ENCODE measurements at places on chromosomes 1 and 21.
A peak's percentile ranks its signal among the peaks of the same experiment; 100 is the strongest.

DNA sequence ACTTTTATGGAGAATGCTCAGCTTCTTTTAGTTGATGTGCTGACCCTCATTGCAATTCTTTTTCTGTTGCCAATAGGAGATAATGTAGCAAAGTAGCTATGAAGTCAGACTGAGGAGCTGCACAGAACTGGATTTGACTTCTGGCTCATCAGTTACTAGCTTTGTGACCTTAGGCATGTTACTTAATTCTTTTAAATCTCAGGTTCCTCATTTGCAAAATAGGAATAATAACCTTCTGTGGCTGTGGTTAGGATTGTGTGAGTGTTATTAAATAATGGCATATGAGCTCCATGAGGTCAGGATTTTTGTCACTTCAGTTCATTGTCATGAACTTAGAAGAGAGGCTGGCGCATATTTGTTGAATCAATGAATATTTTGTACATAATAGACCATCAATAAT, 237.6 kb upstream of the SGIP1 start:
- DNase-seq: no peak

DNA sequence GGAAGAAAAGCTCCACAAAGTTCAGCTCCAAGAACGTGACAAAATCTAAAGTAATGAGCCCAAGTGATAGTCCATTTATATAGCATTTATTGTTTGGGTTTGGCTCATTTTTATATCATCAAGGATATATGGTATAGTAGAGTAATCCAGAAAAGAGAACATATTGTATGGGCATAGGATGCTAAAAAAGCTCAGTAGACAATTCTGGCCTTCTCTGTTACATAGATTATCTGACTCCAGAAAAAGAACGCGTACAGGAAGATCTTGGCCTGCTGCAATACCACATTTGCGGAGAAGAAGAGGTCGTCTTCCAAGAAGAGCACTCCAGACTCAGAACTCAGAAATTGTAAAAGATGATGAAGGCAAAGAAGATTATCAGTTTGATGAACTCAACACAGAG, 43.8 kb downstream of the TMED5 start:
- no peak for DNase-seq

GRCh38 chr1:35931446-35932157, 697 bp downstream of the AGO3 start:
- DNase-seq: no peak

DNA sequence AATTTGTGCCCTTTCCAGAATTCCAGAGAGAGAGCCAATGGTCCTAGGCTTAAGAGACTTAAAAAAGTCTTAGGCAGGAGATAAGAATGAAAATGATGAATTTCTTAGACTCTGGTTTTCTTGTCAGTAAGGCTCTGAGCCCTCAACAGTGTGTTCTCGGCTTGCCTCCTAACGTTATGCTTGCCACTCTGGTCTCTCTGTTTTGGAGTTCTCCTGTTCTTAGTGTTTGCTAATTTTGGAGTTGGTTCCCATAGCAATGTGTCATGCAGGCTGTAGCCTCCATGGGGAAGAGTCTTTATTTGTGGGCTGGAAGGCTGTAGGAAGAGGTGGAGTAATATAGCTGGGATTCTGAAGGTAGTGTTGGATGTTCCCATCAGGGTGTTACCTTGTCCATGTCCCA, 19.9 kb downstream of the TBX19 start:
- DNase-seq: no peak

GRCh38 chr1:154178013-154178412, 13.9 kb downstream of the TPM3 start:
- no peak for DNase-seq

DNA sequence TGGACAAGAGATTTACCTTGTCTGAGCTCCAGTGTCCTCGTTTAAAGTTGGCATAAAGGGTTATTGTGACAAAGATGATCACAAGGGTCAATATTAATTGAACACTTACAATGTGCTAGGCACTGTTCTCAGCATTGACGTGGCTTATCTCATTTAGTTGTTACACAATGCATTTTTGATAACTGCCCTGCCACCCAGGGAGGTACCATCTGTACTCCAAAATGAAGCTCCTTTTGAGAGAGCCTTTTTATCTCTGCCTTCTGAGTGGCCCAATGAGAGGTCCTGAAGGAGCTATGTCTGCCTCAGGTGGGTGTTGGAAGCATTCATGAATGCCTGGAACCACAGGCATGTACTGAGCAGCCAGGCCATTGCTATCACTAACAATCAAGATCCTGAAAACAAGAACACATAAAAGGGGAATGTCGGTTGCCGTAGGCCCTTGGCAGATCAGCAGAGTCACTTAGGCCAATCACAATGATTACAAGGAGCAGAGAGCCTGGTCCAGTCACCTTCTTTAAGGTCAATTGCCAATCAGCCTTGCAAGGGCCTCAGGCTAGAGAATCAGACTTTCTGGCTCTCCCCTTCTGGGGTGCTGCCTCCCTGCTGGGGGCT, 78.5 kb downstream of the NMNAT2 start:
- no peak for DNase-seq

DNA sequence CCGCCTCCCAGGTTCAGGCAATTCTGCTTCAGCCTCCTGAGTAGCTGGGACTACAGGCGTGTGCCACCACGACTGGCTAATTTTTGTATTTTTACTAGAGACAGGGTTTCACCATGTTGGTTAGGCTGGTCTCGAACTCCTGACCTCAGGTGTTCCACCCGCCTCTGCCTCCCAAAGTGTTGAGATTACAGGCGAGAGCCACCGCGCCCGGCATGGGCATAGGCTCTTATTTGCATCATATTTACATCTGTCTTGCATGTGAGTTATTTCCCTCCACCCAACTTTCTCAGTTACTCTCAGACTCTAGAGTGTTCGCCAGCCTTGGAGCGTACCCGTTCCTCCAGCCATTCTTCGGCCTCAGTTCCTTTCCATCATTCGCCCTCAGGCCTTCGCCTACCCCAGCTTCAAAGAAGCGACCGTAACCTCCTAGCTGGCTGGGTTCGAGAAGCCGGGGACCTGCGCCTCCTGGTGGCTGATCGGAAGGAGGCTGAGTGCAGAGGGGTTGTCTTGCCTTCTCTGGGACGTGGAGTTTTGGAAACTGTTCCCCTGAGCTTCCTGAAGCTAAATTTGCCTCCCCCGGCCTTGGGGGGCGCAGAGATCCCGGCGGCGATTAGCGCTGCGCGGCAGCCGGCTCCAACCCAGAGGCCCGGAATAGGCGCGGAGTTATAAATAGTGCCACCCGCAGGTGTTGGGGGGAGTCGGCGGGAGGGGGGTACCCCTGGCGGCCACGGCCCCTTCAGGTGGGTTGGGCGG, 3.6 kb upstream of the ZBTB7B start:
- peak; percentile 84 for DNase-seq

DNA sequence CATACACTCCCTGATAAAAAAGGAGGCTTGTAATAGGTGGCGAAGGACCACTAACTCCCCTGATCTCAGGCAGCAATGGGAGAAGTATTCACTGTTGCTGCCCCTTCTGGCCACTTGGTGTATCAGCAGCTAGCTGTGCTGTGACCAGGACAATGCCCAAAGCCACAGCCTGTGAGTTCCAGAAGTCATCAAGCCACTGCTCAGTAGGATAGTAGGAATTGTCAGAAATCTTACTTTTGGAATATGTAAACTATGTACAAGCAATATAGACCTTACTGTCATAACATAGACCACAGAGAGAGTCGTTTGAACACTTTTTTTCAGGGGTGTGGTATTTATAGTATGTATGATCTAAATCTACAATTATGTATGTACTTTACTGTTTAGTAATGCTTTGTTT, 248.3 kb upstream of the CAMK1G start:
- DNase-seq: no peak

GRCh38 chr1:216961516-216961915, 238.3 kb upstream of the ESRRG start:
- DNase-seq: no peak

DNA sequence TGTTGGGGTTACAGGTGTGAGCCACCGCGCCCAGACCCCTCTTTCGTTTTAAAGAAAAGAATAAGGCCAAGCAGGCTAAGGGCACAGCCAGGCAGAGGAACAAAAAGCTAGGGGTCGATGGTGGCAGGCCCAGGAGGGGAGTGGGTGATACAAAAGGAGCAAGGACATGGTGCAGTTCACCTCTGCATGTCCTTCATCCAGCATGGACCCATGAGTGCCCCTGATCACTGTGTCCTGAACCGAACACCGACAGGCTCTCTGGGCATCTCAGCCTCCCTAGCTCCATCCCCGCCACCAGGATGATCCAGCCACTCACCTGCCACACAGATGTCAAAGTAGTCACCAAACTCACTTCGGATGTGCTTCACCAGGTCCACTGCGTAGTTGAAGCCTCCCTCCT, 5.9 kb downstream of the MTHFR start:
- no peak for DNase-seq

DNA sequence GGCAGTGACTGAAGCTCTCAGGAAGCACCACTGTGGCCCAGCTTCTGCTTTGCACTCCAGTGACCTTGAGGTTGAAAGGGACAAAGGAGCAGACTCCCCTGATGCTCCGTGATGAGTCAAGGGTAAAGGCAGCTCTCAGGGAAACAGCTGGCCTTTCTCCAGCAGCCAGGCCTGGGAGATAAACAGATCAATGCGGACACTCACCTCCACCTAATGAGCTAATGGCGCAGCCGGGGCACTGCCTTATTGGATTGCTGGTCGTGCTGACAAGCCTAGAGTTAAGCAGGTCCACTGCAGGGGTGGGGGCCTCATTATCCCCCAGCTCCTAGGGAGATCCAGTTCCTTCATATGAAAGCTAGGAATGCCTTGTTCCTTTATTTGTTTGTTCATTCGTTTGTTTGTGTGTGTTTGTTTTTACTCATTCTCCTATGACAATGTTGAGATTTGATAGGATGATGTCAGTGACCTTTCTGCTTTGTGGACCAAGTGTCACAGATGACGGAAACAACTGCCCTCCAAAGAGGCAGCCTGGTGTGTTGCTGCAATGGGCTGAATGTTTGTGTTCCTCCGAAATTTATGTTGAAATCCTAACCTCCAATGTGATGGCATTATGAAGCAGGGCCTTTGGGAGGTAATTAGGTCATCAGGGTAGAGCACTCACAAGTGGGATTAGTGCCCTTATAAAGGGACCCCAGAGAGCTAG, 141.4 kb upstream of the BEND5 start:
- DNase-seq: no peak

GRCh38 chr1:183652547-183653461, at the start of gene APOBEC4:
APOBEC4 (minus strand) TSS chr1:183653316; CDS start chr1:183648781, 4,535 bp downstream.
- no peak for DNase-seq

DNA sequence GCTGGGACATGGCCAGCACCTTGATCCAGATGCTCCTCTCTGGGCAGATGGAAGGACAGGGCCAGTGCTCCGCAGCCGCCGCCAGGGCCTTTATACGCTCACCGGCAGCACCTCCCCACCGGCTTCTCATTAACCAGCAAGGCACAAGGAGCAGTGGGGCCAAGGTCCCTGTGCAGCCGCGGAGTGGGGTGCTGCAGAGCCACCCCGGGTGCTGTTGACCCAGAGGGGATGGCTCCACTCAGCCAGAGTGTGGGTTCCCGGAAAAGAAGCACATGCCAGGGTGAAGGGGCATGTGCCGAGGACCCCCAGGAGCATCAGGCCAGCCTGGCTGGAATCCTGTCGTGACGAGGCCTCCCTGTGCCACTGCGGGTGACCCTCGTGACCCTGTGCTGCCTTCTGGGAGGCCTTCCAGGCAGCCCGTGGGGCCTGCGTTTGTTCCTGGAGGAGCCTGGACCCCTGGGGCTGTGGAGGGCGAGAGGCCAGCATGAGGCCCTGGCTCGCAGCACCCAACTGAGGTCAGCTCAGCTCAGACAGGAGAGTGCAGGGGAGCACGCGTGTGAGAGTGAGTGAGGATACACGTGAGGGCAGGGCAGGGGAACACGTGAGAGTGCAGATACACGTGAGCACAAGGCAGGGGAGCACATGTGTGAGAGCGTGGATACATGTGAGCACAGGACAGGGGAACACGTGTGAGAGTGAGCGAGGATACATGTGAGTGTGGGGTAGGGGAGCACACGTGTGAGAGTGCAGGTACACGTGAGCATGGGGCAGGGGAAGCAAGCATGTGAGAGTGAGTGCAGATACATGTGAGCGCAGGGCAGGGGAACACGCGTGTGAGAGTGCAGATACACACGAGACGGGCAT, at the start of gene FTCD:
Gene FTCD (minus strand): TSS at position 66 of the 864 bp plus-strand sequence. CDS start 56 bp downstream, at position 10.
- peak; percentile 12 for DNase-seq

- DNase-seq: peak; percentile 78
Observed at GRCh38 chr21:42677339-42678321, 24.2 kb downstream of the PDE9A start.

DNA sequence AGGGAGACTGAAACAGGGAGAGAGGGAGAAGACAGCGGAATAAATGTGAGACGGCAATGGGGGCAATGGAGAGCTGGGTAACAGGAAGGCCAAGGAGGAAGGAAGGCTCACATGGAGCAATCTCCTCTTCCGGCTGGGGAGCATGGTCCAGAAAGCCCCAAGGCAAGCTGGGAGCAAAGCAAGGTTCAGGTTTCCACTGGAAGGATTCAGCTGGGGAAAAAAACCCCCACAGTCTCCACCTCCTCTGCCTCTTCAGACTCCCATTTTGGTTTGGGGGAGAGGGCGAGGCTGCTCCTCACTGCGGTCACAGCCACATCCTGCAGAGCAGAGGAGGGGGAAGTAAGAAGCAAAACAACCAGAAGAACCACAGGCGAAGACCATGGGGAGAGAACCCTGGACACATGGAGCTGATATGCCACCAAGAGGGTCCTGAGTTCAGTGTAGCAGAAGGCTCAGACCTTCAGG, 650 bp downstream of the TNFAIP8L2 start:
- DNase-seq: no peak

All from right hindlimb (tissue), 1 donor.